Globus pallidus (tissue), 1 donor: ENCODE measurements at places on chromosomes 12 and 14.

- DNase-seq: peak; percentile 85
These were observed 39.8 kb upstream of the MEG3 start for GRCh38 chr14:100786131-100786530.

DNA sequence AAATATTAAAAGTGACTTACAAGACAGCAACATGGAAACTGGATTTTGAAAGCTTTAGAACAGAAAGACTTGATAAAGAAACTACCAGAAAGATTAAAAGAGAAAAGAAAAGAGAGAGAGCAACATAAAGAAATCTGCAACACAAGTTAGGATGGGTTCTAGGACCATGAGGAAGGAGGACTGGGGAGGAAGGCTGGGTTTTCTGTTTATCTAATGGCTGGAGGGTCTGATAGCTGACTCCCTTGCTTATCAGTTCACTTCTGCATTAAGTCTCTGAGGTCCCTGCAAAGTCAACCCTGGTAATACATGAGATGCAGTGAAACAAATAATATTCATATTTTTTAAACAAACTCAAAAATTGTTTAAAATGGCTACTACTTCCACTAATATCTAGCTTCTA is 90.1 kb downstream of the RPAP3 start:
- DNase-seq: no peak

- no peak for DNase-seq
These were observed 110.7 kb downstream of the SLC25A21 start for GRCh38 chr14:37061697-37062096.

- DNase-seq: no peak
These were observed 1.6 kb upstream of the ATP2B1 start for GRCh38 chr12:89709995-89710872.

GRCh38 chr14:74737753-74738325 is 24.9 kb downstream of the FCF1 start:
- no peak for DNase-seq

DNA sequence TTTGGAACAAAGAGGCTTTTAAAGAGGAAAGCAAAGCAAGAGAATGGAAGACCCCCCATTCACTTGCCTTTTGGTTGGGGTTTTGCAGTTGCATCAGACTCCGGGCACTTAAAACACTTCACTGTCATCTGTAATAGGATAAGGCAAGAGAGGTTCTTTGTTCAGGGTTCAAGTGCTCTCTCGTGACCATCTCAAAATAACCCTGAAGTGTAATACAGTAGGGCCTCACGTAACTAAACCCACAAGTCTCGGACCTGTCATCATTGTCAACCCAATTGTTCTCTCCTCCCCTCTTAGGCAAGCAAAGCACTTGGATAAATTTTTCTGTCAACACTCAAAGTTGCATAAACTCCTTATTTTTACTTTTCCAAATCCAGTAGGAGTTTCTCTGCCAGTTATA is 26.9 kb upstream of the MYBPC1 start:
- no peak for DNase-seq

DNA sequence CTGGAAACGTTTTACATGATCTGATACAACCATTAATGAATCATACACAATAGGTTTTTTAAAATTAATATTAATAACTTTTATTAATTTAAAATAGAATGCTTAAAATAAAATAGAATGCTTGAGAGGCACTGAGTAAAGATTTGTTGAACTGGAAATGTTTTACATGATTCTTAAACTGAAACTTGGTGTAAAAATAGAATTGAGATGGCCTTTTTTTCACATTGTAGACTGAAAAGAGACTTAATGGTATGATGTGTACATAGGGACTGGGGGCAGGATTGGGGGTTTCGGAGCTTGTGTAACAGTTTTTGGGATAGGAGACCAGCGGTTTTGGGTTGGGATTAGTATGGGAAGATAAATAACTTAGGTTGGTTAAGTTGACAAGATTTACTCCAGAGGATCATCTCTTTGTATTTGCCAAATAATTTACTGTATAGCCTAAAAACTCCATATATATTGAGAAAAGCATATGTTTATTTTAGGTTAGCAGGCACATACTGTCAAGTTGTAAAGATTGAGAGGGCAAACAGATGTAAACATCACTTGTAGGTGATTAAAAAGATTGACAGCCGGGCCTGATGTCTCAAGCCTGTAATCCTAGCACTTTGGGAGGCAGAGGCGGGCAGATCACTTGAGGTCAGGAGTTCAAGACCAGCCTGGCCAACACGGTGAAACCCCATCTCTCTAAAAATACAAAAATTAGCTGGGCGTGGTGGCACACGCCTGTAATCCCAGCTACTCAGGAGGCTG is 2.0 kb upstream of the ZNF410 start:
- DNase-seq: no peak

DNA sequence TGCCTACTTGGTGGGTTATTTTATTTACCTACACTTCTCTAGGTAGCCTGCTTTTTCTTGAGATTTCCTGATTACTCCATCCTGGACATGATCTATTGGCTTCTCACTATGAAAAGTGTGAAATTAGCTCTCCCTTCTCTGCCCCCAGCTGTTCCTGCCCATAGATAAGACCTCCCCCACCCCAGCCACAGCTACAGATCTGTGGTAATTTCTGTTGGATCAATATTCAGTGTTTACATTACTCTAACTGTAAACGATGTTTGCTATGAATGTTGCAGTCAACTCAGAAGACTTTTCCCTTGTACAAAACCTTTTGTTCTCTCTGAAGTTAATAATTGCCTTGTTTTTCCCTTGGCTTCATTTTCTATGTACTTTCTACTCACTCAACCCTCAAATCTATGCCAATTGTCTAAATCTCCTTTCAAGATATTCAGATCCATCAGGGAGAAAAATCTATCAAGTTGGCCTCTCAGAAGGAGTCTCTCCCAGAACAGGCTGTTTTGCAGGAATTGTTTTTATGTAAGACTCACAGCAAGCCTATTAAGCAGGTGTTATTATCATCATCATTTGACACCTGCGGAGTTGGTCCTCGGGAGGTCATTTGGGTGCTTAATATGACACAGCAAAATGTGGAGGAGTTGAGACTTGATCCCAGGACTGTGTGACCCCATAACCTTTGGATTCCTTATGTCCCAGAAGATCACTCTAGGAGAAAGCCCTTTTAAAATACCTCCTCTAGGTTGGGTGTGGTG is 227.4 kb downstream of the SUDS3 start:
- no peak for DNase-seq

GRCh38 chr12:101838628-101839323 is 8.0 kb upstream of the GNPTAB start:
- DNase-seq: no peak

DNA sequence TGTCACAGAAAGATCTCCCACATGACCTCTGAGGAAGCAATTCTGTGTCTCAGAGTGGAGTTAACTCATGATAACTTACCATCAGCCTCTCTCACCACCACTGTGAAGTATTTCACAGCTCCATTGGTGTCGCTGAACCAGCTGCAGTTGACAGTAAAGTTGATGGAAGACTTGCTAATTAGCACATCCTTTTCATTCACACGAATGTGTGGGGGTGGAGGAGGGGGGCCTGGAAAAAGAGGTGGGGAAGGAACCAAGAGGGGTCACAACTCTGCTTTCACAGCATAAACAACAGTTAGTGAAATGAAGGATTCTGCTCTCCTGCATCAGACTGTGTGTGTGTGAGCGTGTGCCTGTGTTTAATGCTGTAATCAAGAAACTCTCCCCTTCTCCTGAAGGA is 82.1 kb downstream of the PTPRB start:
- no peak for DNase-seq

GRCh38 chr14:71142375-71143038 is 235.2 kb downstream of the PCNX1 start:
- DNase-seq: peak; percentile 36

DNA sequence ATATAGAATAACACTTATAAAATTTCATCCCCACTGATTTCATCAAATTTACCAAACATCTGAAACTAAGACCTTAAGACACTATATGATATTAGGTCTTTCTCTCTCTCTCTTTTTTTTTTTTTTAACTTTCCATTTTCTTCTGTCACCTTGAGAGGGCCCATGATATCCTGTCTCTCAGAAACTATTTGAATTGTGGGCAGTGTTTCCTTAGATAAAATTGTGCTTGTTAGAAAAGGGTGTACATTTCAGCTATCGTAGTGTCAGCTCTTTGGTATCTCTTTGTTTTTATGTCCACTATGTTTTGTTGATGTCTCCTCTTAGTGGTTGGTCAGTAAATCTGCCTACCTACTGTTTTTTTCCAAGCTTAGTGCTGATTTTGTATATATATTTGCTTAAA is 23.8 kb downstream of the DNM1L start:
- DNase-seq: no peak

- no peak for DNase-seq
These were observed 917.0 kb downstream of the LRFN5 start for GRCh38 chr14:42523666-42524065.

DNA sequence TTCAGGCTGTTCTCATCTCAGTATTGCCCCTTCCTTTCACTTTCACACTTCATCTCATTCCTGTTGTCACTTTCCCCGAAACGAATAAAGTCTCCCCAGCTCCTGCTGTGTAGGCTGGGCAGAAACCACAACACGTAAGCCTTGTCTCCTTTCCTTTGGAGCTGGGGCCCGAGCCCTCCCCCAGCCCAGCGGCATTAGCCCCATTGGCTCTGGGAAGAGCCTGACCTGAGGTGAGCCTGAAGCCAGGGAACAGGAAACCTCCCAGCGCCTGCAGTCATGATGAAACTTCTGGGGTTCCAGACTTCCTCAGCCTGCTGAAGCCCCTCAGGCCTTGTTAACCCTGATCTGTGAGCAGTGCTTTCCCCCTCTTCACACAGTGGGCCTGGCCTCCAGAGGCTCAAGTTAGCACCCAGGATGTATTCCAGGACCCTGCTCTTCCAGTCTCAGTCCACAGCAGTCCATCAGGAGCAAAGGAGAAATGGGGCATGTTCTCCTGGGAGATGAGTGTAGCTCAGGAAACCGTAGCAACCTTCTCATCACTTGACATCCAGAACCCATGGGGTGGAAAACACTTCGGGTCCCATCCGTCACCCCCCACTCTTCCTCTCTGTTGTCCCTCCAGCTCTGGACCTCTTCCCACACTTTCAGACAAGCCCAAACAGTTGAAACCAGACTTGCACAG is 21.8 kb downstream of the VASH1 start:
- DNase-seq: no peak

DNA sequence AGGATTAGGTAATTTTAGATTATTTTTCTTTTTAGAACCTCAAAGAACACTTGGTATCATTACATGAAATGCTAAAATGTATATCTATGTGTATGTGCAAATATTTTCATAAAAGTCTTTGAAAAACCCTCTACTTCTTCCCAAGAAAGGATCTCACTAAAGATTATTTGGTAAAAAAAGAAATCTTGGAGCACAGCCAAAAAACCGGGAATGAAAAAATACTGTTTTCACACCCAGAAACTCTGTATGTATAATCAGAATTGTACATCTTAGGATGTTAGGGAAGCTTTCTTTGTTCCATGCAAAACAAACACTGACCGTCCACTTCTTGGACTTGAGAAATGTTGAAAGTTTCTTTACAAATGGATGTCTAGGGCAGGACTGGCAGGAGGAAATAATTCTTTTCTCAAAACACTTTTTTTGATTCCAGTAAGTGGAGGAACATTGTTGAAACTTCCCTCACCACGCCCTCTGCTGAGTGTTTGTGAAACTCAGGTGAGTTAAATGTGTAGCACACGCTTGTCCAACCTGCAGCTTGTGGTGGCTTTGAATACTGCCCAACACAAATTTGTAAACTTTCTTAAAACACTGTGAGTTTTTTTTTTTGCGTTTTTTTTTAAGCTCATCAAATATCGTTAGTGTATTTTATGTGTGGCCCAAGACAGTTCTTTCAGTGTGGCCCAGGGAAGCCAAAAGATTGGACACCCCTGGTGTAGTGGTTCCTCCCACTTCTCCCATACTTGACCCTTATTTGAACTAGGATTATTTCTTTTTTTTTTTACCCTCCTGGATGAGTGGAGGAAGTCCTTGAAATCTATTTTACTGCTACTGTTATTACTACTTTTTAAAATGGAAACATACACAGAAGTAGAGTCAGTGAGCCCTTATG is 26.6 kb downstream of the FBXO34 start:
- no peak for DNase-seq
